ENCODE measurements at places on chromosomes 16 and 17.
A peak's percentile ranks its signal among the peaks of the same experiment; 100 is the strongest.

GRCh38 chr16:81925016-81925415 lies 86.3 kb downstream of the SDR42E1 start:
- no peak for DNase-seq

DNA sequence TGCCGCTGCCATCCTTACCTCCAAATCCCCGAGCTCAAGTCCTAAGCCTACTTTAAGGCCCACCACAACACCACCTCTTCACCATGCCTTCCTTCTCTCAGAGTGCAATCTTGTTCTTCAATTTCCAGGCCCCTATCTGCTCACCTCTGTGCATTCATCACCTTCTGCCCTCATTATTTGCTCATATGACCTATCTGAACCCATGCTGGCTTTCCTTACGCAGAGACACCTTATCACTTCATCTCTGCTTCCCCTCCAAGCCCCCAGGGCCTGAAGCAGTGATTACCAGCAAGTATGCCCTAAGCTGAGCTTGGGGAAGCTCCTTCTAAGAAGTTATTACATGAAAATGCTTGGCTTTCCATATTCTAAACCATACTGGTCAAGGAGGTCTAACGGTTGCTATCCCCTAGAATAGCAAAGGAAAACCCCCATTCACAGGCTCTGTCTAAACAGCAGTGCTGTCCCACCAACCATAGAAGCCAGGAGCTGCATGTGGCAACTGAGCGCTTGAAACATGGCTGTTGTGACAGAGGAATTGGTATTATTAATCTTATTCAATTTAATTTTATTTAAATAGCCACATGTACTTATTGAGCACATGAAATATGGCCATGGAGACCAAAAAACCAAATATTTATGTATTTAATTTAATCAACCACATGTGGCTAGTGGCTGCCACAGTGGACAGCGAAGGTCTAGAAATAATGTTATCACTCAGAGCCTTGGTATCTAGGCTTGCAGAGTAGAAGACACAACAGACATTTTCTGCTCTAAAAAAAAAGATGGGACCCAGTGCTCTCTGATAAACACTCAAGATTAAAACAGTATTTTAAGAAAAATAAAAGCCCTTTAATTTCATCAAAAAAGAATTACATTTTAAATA lies 13.9 kb downstream of the USP7 start:
- no peak for DNase-seq

- no peak for DNase-seq
Observed at GRCh38 chr16:15597135-15597534, 45.8 kb downstream of the MARF1 start.

DNA sequence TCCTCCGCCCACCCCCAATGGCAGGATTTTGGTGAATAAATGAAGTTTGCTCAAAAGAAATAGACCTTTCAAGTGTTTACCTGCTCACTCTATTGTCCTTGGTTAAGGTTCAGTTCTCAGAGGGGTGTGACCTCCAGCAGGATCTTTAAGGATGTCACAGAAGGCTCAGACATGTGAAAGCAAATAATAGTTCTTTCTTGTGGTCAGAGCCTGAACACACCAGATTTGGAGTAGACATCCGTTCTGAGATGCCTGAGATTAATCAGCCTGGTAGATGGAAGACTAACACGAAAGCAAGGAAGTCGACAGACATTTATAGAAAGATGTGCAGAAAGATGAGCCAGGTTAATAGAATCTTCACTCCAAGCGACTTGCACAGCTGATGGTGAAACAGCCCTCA lies 557.9 kb upstream of the CDH11 start:
- no peak for DNase-seq

DNA sequence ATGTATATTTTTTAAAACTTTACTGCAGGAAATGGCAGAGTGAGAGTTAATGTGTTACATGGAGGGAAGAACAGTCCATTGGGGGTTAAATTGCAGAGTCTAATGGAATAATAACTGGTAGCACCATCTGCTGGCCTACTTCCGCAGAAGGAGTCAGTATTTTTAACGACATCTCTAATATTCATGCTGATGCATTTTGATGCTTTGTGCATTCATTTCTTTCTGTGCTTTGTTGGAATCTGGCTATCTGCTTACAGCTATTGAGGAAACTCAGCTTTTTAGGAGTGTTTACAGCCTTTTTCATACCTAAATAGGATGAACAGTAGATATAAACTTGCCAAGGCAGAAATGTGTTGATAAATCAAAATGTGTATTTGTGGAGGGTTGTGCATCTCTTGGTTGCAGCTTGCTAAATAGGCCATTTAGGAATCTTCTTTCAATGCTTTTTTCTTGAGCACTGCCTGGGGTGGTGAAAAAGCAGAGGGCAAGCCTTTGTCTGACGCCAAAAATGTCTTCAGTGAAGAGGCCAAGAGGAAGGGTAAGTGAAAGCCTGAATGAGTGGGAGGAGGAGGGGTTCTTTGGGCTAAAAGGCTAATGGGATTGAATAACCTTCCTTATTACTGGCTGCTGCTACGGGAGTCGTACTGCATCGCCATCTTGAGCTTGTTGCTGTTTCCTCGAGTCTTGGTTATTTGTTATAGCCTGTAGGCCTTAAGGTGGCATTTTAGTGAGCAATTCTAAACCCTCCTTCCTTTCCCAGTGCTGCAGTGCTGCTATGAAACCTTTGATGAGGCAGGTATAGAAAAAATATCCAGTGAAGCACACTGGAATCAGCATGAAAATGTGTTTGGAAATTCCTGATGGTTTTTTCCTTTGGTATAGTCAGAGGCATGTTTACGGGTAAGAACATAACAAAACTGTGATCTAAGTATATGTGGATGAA lies 153.3 kb downstream of the CHD9 start:
- peak; percentile 50 for DNase-seq

All from Panc1 (cell line).